ENCODE measurements at places on chromosomes 12 and 14. TPM values are rescaled to one million over a fixed set of nuclear protein-coding genes. Genes with fewer than 3 reads are reported as not detected.
A peak's percentile ranks its signal among the peaks of the same experiment; 100 is the strongest.

GRCh38 chr12:132761032-132761920, at the start of gene ANKLE2:
ANKLE2 (minus strand) TSS chr12:132761832; CDS start chr12:132761798, 34 bp downstream.
- DNase-seq, result peak; percentile 30

DNA sequence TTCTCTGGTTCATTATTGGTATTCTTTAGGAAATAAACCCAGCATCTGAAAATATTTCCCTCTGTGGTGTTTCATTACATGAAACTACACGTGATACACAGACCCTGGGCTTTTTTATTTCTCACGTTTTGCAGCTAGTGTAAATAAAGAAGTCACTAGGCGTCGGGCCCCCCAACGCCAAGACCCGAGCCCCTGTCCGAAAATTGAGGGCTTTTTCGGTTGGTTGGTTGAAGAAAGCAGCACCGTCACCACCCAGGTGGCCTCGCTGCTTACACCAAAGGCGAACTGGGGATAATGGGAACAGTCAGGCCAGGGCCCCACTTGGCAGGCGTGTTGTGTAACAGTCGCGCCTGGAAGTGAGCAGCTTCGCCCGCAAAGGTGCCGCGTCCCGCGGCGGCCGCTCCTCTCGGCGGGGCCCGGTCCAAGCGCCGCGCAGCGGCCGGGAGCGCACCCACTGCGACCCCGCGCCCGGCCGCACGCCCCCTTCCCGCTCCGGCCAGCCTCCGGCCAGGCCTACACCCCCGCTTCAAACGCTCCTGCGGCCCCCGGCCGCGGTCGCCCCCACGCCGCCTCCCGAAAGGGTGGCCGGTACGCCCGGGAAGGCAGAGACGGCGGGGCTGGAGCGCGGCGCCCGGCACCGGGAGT, 1.2 kb downstream of the DUSP16 start:
- DNase-seq, result peak; percentile 54

GRCh38 chr14:61488417-61489401, 167.3 kb downstream of the PRKCH start:
- DNase-seq, result peak; percentile 88

The ARMH4 gene
- 25.3 TPM for total RNA-seq

DNA sequence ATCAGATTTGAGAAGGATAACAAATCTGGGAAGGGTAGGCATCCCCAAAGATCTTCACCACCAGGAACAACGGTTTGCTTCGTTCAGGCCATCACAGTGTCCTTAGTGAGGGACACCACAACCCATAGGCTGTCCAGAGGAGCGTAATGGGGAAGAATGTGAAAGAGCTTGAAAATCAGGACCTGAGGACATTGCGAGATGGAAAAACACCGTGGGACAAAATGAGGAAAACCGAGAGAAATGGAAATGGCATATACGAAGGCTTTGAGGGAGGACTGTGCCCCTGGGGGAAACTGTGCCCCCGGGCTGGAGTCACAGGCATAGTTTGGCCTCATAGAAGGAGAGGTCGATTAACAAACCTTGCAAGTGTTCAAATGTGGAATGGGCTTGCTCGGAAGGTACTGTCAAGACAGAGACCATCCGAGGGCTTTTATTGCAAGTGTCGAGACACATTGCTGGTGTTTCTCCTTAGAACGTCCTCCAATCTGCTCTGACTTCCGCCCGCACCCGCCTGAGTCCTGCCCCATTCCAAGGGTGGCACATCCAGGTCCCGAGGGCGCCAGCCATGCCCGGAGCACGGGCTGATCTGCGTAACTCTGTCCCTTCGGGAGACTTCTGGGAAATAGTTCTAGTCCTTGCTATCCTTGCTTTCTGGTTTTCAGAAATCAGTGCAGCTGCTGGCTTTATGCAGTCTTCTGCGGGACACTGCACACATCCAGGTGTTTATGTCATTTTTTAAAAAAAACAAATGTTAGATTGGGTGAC, 885 bp upstream of the PALS1 start:
- DNase-seq, result peak; percentile 45

GRCh38 chr14:66401449-66402095, 84.6 kb upstream of the CCDC196 start:
- DNase-seq, result no peak

DNA sequence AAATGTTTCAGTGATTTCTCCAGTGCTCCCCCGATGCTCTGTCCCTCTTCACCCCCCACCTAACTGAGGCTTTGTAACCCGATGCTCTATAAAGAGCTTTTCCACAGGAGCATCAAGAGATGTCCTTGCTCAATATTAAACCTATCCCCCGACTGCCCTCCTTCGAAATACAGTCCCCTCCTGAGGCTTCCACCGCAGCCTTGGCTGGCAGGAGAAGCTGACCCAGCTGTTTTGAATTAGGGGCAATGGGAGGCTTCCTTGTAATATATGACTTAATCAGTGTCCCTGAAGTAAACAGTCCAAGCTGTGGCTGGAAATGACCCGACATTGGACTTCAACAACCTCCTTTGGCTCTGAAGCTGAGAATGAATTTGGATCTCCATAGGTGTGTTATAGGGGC, 62.4 kb downstream of the TMEM30B start:
- DNase-seq, result no peak

GRCh38 chr14:33685026-33685425, 265.8 kb downstream of the EGLN3 start:
- DNase-seq, result no peak

DNA sequence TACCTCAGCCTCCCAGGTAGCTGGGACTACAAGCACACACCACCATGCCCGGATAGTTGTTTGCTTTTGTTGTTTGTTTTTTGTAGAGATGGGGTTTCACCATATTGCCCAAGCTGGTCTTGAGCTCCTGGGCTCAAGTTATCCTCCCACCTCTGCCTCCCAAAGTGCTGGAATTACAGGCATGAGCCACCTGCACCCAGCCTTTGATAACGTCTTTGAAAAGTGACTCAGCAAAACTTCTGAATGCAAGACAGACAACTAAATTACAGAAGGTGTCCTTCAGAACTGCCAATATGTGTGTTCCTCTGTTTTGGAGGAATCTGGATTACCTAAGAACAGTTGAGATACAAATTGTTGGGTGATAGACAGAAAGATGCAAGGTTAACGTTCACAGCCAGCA, 99.8 kb downstream of the ESR2 start:
- no peak for DNase-seq

The VAMP1 gene
- 1.2 TPM for total RNA-seq

The NXPH4 gene
- total RNA-seq, result not detected

GRCh38 chr12:52496590-52497071, 3.6 kb upstream of the KRT6A start:
- DNase-seq, result peak; percentile 51

The CLEC4C gene
- not detected for total RNA-seq

The GPR162 gene
- total RNA-seq, result 1.9 TPM

GRCh38 chr12:2137711-2138110, 84.9 kb downstream of the CACNA1C start:
- no peak for DNase-seq

DNA sequence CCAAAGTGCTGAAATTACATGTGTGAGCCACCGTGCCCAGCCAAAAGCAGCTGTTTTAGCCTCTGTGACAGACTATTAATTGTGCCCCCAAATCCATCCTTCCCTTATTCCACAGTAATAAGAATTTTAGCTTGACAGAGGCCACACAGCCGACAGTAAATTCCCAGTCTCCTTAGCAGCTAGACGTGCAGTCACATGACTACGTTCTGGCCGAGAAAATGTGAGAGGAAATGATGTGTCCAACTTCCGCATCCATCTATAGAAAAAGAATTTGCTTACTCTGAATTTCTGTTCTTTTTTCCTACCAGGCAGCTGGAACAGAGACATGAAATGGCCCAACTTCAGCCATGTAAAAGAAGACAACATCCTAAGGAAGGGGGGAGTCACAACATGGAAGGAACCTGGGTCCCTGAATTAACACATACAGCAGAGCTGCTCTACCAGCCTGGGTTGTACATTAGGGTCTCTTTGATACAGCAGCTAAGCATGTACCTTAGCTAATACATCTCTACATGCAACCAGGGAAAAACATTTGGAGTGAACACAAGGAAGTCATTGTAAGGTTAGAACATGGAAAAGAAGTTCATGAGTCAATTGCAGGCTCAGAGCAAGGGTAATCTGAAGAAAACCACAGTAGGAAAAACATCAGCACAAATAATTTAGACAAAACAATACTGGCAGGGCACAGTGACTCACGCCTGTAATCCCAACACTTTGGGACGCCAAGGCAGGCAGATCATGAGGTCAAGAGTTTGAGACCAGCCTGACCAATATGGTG, 35.5 kb downstream of the CIT start:
- no peak for DNase-seq

The TAMALIN gene
- total RNA-seq, result 2.6 TPM

The EML5 gene
- 2.6 TPM for total RNA-seq

The KLC1 gene
- total RNA-seq, result 162 TPM

- DNase-seq, result no peak
These were observed 189.4 kb downstream of the NTF3 start for GRCh38 chr12:5621329-5621728.
